H1 (cell line): ENCODE measurements at places on chromosomes 4 and X.

DNA sequence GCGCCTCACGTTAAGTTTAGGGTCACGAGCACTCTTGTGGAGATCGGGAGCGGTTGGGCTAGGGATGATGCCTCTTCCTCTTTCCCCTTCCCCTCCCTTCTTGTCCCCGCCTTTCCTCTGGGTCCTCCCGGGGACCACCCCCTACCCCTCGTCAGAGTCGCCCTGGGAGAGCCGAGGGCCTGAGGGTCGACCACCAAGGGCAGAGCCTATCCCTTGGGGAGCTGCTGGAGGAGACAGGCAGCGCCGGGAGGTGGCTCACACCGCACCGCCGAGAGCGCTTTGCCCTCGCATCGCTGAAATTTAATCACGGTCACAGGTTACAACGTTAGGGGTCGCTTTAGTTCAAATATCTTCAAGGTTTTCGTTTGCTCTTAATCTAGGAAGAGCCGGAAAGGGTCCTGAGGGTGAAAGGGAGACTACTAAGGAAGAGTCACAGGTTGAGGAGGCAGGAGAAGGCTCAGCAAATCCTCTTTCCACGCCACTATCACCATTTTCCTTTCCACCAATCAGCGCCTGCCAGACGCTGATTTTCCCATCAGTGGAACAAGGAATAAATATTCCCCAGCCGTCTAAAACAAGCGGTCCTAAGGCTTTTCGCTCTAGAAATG, 528 bp upstream of the SNCA start:
- DNase-seq = no peak

GRCh38 chr4:5421416-5421815, 286.9 kb downstream of the EVC2 start:
- DNase-seq = no peak

DNA sequence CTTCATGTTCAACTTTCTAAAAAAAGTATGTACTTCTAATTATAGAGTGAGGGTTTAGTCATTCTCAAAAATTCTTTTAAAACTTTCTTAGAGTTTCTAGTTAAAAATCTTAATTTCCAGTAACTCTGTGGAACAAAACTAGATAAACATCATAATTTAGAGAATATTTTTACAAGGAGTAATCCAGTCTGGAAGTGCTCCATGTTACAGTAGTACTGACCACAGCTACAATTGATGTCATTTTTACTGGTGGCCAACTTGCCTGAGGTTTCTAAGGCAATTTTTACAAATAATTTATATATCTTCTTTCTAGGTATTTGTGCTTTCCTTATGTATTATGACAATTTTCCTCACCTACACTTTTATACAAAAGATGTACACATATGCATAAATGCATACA, 490.4 kb downstream of the CENPC start:
- no peak for DNase-seq

- no peak for DNase-seq
Measured at GRCh38 chrX:87140800-87141483, 376.7 kb upstream of the KLHL4 start.

GRCh38 chr4:3483471-3483921, 20.4 kb downstream of the DOK7 start:
- DNase-seq = no peak

GRCh38 chr4:145186729-145187128, 6.3 kb upstream of the OTUD4 start:
- no peak for DNase-seq

DNA sequence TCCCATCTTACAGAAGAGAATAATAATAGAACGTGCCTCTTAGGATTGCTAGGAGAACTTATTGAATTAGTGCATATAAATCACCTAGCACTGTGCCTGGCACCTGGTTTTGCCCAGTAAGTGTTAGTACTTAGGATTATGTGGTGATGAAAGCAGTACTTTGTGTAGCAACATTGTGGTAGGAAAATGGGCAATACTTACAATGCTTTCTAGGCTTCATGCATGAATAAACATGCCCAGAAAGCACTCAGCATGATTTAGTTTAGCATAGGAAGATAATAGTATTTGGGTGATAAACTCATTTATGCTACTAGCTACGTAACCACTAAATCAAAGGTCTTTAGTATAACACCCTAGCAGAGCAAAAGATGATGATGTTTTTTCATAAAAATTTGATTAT, 105.6 kb downstream of the NEUROG2 start:
- no peak for DNase-seq

DNA sequence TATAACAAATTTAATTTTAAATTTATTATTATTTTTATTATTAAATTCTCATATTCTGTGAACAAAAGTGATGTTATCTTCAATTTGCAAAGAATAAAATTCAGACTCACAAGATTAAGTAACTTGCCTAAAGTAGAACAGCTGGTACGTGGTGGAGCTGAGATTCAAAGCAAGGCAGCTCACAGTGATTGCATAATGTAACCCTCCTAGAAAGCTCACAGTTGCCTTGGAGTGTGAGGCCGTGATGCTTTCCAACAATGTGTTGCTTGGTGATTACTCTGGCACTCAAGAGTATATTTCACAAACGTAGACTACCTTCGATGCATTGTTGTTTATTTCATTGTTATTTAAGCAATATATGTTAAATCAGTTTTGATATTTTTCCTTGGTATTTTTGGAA, 1039.2 kb upstream of the PABPC4L start:
- DNase-seq = no peak

GRCh38 chr4:174494146-174494545, 28.1 kb downstream of the HPGD start:
- DNase-seq = no peak

- no peak for DNase-seq
Measured at GRCh38 chrX:11421805-11422524, 128.8 kb downstream of the AMELX start.

- DNase-seq = no peak
Measured at GRCh38 chr4:31877429-31877828, 1157.3 kb downstream of the PCDH7 start.

DNA sequence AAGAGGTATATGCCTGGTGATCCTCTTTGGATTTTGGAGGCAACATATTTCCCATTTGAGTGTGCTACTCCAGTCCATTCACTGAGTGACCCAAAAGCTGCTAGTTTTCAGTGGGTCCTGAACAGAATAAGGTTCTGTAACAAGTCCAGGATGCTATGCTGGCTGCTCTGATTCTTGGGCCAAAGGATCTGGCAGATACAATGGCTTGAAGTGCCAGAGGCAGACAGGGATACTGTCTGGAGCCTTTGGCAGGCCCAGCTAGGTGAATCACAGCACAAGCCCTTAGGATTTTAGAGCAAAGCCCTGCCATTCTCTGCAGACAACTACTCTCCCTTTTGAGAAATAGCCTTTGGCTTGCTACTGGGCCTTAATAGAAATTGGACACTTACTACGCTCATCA, 40.6 kb downstream of the DCHS2 start:
- no peak for DNase-seq

- no peak for DNase-seq
Measured at GRCh38 chr4:84614891-84615290, 32.0 kb downstream of the CDS1 start.

GRCh38 chrX:12777670-12778069, 13.5 kb upstream of the PRPS2 start:
- DNase-seq = no peak

GRCh38 chr4:119139311-119139710, 3.7 kb downstream of the MYOZ2 start:
- no peak for DNase-seq

GRCh38 chr4:76556452-76556851, 121.4 kb downstream of the SHROOM3 start:
- DNase-seq = no peak

DNA sequence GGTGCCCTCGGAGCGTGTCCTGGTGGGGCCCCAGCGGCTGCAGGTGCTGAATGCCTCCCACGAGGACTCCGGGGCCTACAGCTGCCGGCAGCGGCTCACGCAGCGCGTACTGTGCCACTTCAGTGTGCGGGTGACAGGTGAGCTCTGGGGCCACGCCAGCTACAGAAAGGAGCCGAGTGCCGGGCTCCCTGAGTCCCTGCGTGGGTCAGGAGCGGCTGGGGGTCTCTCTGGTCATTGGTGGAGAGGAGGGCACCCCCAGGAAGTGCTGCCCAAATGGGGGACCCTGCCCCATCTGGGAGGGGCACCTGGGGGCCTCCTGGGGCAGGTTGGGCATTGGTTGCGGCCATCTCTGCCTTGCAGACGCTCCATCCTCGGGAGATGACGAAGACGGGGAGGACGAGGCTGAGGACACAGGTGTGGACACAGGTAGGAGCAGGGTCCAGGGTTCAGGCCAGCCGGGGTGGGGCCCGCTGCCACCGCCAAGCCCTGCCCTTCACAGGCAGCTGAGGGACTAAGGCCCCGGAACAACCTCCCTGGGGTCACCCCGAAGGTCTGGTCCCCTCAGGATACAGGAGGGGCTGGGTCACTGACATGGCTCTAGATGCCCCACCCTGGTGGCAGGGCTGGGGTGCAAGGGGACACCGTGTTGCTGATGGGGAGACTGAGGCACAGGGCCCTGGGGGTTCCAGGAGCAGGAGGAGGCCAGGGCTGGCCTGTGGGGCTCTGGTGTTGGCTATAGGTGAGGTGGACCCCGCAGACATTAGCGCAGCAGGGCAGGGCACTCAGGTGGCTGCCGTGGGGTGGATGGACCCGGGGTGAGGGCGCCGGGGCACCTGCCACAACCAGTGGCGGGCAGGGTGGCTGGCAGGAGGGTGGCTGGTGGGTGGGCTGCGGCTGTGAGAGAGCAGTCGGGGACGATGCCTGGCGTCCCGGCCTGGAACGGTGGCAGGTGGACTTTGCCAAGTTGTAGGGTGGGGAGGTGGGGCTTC, 6.6 kb downstream of the FGFR3 start:
- no peak for DNase-seq

- no peak for DNase-seq
Measured at GRCh38 chr4:101701551-101701950, 89.0 kb upstream of the BANK1 start.

- DNase-seq = no peak
Measured at GRCh38 chr4:70874268-70875156, 27.7 kb upstream of the MOB1B start.

- DNase-seq = no peak
Measured at GRCh38 chr4:169900241-169900845, 125.9 kb downstream of the MFAP3L start.

DNA sequence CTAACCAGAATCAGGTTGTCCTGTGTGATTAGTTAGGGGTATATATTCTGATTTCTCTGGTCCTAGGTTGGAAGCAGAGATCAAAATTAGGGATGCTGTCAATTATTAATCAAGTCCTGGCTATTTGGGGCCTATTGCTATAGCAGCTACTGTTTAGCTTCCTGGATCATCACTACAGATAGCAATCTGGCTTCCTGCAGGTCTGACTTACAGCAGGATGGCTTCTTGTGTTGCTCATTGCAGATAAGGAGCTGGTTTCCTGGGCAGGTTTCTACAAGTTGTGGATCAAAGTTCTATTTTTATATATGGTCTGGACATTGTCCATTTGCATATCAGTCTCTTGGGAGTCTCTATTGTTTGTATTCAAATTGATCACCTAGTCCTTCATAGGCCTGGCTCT, 57.7 kb upstream of the C4orf54 start:
- DNase-seq = no peak

DNA sequence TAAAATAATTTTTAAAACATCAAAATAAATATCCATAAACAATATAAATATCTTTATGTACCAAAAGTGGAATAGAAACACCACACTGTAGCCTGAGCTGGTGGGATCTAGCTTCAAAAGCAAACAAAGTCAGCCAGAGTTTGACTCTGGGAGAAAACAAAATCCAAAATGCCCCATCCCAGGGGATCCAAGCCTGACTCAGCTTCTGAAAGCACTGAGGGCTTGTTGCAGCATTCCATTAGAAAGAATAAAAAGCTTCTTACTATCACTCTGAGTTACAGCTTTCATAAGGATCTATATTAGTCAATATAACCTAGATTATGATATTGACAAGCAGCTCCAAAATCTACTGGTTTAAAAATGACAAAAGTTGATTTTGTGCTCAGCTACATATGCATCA, 149.7 kb upstream of the ANKRD50 start:
- DNase-seq = no peak

DNA sequence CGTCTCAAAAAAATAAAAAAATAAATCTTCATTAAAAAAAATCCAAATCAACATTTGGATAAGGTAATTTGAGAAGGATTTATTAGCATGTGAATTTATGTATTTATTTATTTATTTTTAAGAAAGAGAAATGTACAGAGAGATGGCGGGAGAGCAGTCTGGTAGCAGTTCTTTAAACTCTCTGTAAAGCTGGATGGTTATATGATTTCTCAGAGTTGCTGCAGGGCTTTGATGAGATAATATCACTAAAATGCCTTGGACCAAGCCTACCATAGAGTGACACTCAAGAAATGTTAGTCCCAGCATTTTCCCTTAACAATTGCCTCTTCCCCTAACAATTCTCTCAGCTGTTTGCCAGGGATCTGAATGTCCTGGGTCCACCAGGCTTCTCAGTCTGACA, 103.4 kb upstream of the LNX1 start:
- DNase-seq = no peak

DNA sequence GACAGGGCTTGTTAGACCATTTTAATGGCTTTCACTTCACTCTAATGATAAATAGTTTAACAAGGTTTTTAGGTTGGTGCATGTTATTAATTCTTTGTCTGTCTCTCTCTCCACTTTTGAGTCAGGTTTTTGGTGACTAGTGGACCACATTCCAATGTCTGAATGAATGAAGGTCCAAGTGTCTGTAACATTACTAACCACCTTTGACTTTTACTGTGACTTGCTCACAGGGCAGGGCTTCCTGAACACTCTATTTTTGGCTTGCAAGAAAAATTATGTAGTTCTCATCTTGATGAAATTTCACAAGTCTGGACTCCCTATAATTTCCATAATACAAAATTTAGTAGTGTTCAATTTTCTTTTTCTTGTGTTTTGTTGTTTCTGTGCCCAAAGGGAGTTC, 78.9 kb upstream of the BMPR1B start:
- DNase-seq = no peak

- DNase-seq = no peak
Measured at GRCh38 chrX:54181202-54181953, 1.7 kb downstream of the FAM120C start.

DNA sequence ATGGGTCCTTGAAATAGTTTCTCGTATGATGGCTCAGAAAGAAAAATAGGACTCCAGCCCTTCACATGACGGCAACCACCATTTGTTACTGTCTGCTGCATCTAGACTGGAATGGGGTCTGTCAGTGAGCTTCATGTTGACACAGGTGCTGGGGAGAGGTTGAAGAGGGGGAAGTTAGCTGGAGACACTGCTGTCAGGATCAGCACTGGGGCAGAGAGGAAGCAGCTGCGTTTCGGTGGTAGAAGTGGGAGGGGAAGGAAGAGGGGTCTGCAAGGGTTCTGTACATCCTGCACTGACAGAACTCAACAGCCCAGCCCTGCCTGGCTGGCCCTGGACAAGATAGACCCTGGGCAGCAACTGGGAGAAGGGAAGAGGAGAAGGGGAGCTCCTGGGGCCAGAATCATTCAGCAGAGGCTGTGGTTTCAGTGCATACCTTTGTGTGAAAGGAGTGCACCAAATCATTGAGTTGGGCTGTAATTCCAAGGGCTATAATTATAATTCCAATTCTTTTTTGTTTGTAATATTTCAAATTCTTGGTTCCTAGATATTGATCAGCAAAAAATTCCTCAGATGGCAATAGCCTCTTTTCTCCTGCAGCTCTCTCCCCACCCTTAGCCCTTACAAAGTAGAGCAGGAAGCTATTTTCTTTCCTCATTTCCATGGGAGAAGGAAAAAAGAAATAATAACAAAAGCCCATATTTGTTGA, 119.4 kb upstream of the C1GALT1C1 start:
- DNase-seq = no peak
